T-helper 17 cell (primary cell): ENCODE measurements at places on chromosomes 12 and 14. TPM values are rescaled to one million over a fixed set of nuclear protein-coding genes. Genes with fewer than 3 reads are reported as not detected.

STXBP6 gene
- not detected for total RNA-seq

RFX4 gene
- not detected for total RNA-seq

A2M gene
- not detected for total RNA-seq

TAS2R8 gene
- total RNA-seq, result not detected

CLEC9A gene
- not detected for total RNA-seq

IAPP gene
- total RNA-seq, result not detected

PLEKHD1 gene
- total RNA-seq, result 0.70 TPM

PIGH gene
- 34.2 TPM for total RNA-seq

- DNase-seq, result no peak
Observed at GRCh38 chr12:110577864-110578693, 5.0 kb downstream of the PPTC7 start.

DNA sequence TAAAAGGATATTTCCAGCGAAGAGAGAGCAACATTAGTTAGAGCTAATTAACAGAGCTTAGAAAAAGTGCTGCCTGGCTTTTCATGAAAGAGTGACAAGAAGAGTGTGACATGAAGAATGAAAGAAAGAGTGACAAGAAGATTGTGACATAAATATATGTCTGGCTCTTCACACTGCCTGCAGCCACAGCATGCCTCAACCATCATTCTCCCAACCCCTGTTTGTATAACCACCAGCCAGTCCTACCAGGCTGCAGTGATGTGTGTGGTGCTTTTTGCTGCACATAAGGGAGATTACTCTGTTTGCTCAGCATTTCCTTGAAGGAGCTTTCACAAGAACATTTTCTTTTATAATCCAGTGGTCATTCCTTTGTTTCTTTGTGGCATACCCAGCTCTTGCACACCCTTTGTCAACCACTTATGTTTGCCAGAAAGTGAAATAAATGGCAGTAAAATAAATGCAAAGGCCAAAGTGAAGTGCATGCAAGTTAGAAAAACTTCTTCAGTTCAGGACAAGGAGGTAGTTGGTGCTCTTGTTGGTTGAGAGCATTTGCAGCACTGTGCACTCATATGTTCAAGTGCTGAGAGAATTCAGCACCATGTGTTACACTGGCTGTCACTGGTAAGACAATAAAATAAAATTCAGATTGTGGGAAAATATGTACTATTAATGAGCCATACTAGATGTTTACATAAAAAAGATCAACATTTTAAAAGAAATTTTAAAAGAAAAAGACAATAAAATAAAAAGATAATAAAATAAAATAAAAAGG, 50.6 kb downstream of the KIF21A start:
- DNase-seq, result no peak

DNA sequence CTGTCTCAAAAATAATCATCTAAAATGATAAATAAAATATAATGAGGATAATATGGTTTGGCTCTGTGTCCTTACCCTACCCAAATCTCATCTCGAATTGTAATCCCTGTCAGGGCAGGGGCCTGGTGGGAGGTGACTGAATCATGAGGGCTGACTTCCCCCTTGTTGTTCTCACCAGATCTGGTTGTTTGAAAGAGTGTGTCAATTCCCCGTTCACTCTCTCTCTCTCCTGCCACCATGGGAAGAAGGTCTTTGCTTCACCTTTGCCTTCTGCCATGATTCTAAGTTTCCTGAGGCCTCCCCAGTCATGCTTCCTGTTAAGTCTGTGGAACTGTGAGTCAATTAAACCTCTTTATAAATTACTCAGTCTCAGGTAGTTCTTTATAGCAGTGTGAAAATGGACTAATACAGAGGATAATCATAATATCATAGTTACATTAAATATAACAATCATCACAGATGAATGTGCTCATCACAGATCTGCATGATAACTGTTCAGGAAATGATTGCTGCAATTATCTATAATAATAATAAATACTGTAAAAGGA, 12.6 kb downstream of the EFCAB11 start:
- DNase-seq, result no peak

- DNase-seq, result no peak
Observed at GRCh38 chr14:53621921-53622320, 334.7 kb downstream of the BMP4 start.

GRCh38 chr12:49932533-49933130, 17.9 kb upstream of the AQP2 start:
- DNase-seq, result no peak

GRCh38 chr12:62876938-62877548, 57.9 kb downstream of the PPM1H start:
- no peak for DNase-seq

DNA sequence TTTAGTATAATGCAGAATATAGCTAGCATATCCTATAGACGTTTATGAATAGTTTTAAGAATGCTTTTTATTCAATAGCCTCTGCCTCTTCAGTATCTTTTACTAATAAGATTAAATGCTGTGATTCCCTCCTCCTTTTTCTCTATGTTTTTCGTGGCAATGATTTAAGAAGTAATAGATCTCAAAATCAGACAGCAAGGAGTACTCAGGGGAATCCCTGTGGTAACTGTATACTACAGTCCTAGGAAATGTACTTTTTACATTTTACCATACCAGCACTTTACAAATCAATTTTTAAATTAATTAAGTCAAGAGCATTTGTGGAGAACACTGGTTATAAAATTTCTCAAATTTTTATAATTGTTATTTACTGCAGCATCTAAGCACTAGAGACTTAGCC, 240.6 kb upstream of the CAND1 start:
- DNase-seq, result no peak

- DNase-seq, result no peak
Observed at GRCh38 chr14:53193193-53193592, 40.1 kb upstream of the DDHD1 start.

DNA sequence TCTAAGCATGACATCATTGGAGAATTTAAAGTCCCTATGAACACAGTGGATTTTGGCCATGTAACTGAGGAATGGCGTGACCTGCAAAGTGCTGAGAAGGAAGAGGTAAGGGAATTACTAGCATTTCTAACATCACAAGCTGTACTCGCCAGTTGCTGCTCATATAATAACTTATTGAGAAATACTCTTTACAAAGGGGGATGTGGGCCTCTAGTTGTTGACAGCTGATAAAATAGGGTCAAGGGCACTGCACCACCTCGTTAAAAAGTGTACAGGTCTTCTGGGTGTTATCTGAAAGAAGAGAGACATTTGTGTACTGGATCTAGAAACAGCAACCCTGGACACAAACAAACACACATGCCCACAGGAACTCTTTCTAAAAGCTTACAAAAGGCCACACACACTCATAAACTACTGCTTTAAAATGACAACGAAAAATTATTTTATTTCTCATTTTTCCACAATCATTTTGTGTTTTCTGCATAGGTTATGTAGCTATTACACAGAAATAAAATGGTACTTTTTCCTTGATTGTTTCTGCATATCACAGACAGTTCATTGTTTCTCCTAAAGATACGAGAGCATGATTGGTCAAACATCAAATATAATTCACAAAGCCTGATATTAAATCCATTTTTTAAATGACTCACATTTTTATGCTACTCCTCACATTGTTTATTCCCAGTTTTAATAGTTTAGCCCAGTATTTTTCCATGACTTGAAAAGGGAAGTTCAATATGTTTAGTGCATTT, 391.1 kb downstream of the PAWR start:
- DNase-seq, result no peak

- DNase-seq, result no peak
Observed at GRCh38 chr12:6996040-6996441, 22.2 kb downstream of the LPCAT3 start.

DNA sequence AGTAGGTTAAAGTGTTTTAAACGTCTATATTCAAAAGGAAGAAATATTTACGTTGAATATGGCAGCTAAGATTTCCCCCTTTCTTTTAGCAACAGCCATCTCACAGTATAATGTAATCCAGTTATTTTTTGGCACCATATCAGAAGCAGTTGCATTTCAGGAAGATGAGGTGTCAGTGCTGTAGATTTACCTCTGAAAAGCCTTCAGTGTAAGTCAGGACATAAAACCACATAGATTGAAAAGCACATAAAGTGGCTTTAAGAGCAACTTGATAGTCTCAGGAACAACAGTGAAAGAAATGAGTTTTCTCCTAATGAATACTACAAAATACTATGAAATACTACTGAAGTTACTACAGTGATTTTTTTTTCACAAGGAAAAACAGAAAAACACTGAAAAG, 6.9 kb downstream of the MLH3 start:
- DNase-seq, result no peak

GRCh38 chr14:68547305-68548193, 245.3 kb downstream of the ZFP36L1 start:
- no peak for DNase-seq

DNA sequence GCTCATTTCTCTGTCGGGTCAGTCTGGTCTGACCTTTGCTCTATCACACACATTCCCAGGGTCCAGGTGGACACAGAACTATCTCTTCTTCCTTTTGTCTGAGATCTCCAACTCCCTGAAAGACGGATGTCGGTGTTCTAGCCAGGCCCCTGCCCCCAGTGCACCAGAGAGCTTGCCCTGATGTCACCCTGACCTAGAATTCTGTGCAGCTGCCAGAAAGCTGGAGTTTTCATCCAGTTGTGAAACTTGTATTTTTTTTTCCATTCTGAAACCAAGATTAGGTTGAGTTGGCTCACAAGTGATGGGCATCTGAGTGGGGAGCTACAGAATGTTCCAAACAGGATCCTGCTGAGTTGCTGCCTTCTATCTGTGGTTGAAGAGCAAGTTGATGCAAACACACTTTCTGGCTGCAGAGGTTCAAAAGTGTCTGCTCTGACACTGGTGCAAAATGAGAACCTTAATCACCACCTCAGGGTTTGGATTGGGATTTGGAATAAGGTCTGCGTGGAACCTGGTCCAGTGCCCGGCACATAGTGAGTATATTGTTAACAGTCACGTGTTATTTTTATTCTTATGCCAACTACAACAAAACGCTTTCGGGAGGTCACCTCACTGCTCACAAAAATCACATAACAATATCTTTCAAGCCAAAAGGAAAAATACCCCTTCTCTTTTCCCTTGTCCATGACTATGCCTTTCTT, 211.5 kb downstream of the SLC15A4 start:
- DNase-seq, result no peak
